HFFc6 (cell line): ENCODE measurements at places on chromosomes 5 and 9. TPM values are rescaled to one million over a fixed set of nuclear protein-coding genes. Genes with fewer than 3 reads are reported as not detected.

Gene FBP2
- not detected in 2 replicates for total RNA-seq

DNA sequence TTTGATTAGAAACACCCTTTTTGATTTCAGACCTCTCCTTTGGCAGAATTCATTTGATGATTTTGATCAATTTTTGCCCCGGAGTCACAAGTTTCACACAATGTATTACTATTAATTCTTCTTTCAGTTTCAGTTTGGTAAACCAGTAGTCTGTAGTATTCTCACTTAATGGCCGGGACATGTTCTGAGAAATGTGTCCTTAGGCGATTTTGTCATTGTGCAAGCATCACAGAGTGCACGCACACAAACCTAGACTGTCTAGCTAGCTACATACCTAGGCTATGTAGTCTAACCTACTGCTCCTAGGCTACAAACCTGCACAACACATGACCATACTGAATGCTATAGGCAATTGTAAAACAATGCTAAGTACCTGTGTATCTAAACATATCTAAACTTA lies 662.5 kb downstream of the IRX1 start:
- no peak overlapping the region for H3K4me3 ChIP-seq
- H3K4me1 ChIP-seq: no peaks in the 10 kb centered on the region
- no peaks in the 10 kb centered on the region; the same call in 1 of the 2 replicates for H3K27me3 ChIP-seq
- H3K36me3 ChIP-seq: 0 out of 2 replicates have a peak, but pooled peaks cover under 1% of the 10 kb centered on the region

Gene NOL6
- 57.0 to 69.2 TPM (median 61.5 TPM) in 3 replicates for total RNA-seq

Gene PCDHA4
- total RNA-seq: not detected in 2 replicates

Gene PCDHGA4
- total RNA-seq: 3.3 to 5.6 TPM (median 3.4 TPM) in 3 replicates
